NCI-H1436 treated with DMSO at 0.1 percent for 48 hours (cell line): ENCODE measurements at places on chromosomes 2 and 18.

DNA sequence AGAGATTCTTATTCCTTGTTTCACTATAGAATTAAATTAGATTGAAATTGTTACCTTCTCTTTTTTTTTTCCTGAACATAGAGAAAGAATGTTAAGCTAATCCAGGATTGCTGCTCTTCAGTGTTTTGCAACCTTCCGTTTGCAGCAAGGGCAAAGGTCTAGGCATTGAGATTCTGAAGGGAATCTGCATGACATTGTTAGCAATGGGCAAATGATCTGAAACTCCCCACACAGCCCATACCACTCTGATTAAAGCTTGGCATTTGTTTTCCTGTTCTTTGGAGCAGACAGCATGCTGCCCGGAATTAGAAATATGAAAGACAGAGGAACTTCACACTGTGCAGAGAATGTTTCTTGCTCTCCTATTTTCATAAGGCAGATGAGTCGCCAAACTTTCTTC lies 551.8 kb downstream of the SOCS6 start:
- DNase-seq, result no peak

DNA sequence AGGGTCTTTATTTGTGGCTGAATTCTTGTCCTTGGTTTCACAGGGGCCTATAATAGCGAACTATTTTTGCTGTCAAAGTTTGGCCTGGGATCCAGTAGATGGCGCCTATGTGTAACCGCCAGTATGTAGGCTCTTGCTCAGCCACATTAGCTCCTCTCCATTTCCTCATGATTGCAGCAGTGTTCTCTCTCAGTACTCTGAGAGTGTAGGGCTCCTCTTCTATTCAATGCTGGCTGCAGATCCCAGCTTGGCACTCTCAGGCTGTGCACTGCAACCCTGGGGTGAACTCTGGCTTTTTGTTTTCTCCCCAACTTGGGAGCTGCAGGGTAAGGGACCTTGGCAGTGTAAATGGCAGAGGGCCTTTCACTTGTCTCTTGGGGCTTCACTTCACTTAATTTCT lies 344.6 kb upstream of the CHAC2 start:
- no peak for DNase-seq

- DNase-seq, result no peak
These were observed 85.8 kb downstream of the GRB14 start for GRCh38 chr2:164535280-164536025.

DNA sequence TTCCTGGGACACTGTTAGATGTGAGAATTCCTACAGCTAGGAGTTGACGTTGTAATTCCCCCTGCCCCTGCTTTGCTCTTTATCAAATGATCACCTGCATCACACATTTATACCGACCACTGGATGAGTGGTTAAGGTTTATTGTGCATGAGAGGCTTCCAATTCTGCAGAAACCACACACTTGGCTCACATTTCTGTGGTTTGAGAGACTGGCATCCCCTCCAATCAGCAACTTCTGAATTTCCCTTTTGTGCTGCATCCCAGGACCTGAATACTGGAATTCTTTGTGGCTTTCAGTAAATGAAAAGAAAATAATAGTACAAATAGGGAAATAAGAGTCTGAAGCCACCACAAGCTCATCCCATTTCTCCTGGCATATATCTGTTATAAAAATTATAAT lies 628.7 kb upstream of the PIK3C3 start:
- DNase-seq, result no peak

- no peak for DNase-seq
These were observed 143.6 kb downstream of the OSR1 start for GRCh38 chr2:19214682-19215391.

- no peak for DNase-seq
These were observed 68.8 kb downstream of the MEP1B start for GRCh38 chr18:32258558-32259204.

DNA sequence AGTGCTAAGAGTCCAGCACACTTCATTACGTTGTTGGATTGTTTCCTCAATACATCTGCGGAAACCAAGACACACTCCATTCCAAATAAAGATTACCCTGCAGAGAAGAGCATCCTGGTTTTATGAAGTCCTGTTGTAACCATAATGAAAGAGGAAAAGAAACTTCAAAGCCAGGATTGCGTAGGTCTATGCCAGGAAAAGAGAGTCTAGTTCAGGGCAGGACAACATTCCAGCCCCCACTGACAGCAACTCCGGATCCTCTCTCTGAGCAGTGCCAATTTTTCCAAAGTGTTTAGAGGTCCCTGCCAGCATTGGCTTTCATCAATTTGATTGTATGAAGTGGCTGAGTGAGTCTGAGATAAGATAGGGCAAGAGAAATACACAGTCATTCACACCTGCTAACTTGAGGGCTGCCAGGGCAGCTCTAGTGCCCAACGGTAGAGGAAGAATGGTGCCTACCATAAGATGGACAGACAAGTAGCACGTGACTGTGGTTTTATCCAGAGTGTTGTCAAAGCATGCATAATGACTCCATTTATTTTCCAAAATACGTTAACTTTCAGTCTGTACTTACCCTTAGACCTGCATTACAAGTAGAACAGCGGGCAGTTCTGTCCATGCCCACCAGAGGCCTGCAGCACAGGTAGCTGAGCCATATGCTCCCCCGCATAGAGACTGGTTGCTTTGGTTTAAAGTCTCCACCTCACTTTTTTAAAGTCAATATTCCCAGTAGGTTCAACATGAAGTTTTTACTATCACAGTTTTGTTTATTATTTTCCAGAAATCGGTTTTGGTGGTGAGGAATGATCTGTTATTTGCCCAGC lies 23.7 kb downstream of the PIEZO2 start:
- DNase-seq, result no peak

GRCh38 chr2:214550786-214551185 lies 139.9 kb downstream of the VWC2L start:
- DNase-seq, result no peak

DNA sequence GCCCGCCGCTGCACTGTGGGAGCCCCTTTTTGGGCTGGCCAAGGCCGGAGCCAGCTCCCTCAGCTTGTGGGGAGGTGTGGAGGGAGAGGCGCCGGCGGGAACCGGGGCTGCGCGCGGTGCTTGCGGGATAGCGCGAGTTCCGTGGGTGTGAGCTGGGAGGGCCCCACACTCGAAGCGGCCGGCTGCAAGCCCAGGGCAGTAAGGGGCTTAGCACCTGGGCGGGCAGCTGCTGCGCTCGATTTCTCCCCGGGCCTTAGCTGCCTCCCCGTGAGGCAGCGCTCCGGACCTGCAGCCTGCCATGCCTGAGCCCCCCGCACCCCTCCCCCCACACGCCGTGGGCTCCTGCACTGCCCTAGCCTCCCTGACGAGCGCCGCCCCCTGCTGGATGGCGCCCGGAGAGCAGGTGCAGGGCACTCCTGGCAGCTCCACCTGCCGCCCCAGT lies 124.4 kb downstream of the CCDC178 start:
- no peak for DNase-seq

GRCh38 chr2:157443795-157444640 lies at the start of gene CYTIP:
Gene CYTIP (minus strand): TSS chr2:157444089. CDS start chr2:157444020, 69 bp downstream.
- no peak for DNase-seq

- no peak for DNase-seq
These were observed 2.4 kb downstream of the GLI2 start for GRCh38 chr2:120738117-120738516.

- DNase-seq, result no peak
These were observed 301.7 kb downstream of the ALK start for GRCh38 chr2:29619689-29620088.

DNA sequence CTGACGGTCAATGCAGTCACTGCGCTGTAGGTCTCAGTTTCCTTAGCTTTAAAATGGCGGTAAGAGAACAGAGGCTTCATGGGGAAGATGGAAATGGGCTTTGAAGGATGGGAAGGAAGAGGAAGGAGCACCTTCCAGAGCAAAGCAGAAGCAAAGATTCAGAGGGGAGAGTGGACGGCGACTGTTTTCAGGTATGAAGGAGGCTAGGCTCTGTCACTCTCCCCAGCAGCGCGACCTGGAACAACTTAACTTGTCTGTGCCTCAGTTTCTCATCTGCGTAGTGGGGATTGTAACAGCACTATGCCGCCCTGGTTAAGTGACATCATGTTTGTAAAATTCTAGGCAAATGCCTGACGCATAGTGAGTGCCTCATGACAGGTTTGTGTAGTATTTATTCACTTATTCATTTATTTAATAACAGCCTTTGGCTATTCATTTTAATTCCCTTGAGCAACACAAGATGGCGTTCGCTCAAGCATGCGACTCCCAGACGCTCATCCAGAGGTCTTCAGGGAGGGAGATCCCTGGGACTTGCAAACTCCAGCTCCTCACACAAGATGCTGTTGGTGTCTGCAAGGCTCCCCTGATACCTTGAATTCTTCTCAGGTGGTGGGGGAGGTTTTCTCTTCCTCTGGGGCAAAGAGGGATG lies 336.3 kb downstream of the DYSF start:
- DNase-seq, result no peak

- no peak for DNase-seq
These were observed 111.9 kb downstream of the AP1S3 start for GRCh38 chr2:223725494-223725893.

- no peak for DNase-seq
These were observed 104.0 kb downstream of the ZNF516 start for GRCh38 chr18:76391038-76391437.

DNA sequence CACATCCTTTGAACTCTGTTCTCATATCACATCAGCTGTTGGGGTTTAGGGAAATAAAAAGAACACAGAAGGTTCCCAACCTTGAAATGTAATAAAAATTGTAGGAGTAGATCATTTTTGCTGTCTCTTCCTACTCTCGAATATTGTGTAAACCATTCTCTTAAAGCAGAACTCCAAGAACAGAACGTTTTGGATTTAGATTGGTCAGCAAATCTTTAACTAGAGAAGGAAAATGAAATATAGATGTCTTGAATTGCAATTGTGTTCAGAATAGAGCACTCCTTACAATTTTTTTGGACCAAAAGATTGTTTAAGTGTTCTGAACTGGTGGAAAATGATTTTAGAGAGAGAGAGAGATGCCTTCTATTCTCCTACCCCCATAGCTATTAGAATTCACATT lies 23.9 kb upstream of the THSD7B start:
- DNase-seq, result no peak

DNA sequence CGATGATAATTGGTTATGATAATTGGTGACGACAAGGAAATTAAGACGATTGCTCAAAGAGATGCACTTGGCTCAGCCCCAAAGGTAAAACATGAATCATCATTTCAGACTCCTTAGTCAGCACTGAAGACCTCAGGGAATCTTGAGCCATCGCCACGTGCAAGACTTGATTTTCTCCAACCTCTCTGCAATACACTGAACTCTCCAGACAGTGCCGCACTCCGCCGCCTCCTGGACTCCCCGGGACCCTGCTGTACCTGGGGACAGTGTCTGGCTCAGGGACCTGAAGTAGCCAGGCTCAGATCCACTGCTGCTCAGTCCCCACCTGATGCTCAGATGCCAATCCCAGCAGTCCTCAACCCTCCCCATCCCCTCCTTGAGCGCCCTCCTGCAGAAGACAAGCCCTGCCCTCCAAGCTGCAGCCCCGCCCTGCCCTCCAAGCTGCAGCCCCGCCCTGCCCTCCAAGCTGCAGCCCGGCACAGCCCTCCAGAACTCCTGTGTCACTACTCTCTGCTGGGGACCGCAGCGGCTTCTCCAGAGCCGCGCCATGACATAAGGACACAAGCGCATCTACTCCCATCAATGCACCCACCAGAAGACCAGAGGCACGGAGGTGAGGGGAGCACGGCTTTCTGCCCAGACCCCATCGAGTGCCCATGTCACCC lies 1.1 kb downstream of the TMEM18 start:
- DNase-seq, result no peak

GRCh38 chr2:69171116-69171896 lies 158.3 kb downstream of the ANTXR1 start:
- no peak for DNase-seq

- no peak for DNase-seq
These were observed 797.4 kb downstream of the CNTNAP5 start for GRCh38 chr2:124822516-124822915.

DNA sequence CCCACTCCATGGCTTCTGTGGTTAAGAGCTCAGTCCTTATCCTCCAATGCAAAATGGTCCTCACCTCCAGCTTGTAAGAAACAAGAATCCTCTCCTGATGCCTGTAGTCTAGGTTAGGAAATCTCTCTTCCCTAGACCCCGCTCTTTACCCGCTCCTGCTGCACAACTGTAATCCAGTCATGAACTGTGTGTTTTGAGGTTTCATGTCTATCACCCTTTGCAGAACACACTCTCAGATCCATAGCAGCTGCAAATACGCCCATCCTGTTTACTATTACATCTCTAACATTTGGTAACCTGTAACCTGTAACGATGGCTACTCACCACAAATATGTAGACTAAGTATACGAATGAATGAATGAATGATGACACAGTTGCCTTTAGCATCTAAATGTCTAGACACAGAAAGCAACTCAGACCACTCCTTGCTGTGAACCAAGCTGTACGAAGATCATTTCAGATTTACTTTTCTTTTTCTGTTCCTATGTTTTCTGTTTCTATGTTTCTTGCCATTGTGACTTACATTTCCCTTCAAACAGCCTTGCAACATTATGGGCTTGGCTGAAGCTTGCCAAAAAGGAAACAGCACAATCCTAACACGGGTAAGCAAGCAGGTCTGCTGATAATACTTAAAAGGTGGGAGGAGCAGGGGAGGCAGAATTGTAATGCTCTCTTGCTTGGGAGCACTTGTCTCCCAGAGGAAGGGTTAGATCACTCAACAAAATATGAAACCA lies 53.7 kb downstream of the EPHA4 start:
- no peak for DNase-seq

DNA sequence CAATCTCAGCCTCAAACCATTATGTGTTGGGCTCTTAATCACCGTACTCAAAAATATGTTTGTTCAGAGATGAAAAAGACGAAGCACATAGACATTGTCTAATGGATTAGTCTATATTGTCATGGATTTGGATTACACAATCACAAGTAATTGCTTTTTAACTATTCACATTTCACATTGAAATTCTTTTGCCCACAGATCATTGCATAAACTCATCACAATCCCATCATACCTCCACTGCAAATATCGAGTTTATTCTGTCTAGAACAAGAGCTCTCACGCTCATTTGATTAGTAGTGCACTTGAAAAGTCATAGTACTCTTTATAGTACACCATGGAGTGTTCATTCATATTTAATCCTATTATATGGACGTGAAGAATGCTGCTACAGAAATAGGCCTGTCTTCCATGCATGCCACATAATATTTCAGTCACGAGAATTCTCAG lies 97.9 kb upstream of the SOX11 start:
- DNase-seq, result no peak

- no peak for DNase-seq
These were observed 606.6 kb upstream of the SYT4 start for GRCh38 chr18:43883886-43884285.

DNA sequence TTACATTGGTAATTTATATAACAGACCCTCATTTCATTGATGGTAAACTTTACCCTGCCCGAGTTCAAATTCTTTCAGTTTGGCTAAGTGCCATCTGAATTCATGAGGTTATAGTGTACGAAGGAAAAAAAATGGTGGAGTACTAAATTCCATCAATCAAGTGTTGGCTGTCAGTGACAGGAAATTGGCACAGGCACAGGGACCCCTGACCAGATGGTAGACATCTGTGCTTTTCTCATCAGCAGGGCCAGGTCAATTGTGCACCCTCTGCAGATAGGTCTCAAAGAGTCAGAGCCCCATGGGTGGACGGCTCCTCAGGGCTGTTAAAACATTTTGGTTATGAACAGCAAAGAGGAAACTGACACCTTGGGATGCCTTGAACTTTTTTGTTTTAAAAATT lies 439.2 kb downstream of the SETBP1 start:
- no peak for DNase-seq

GRCh38 chr2:62489162-62489561 lies 16.8 kb downstream of the TMEM17 start:
- no peak for DNase-seq

GRCh38 chr2:1461507-1462390 lies 48.5 kb downstream of the TPO start:
- no peak for DNase-seq
